Stimulated activated CD8-positive, alpha-beta memory T cell treated with anti-CD3 and anti-CD28 coated beads, Interleukin-7, amount 100 ng/mL, for 48 hours (primary cell): ENCODE measurements at places on chromosomes 2 and 18.

GRCh38 chr2:24272907-24273306, 87.4 kb downstream of the ITSN2 start:
- DNase-seq, result no peak

GRCh38 chr2:63790906-63791305, 50.8 kb upstream of the UGP2 start:
- DNase-seq, result no peak

GRCh38 chr2:144522897-144523595, 3.1 kb upstream of the ZEB2 start:
- DNase-seq, result no peak

DNA sequence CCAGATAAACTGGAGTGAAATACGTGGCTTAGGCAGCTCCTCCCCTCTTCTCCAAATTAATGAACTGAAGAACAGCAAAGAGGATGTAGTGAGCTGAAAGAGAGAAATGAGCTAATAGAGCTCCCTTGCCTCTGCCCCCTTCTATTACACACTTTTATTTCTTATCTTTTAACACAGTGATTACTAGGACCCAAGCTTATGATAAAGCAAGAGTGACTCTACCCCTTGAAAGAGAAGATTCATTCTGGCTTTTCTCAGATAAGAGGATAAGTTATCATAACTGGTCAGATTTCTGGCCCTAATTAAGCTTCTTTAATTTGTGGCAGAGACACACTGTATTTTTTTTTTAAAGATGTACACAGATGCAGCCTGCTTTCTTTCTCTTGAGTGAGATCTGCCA, 102.2 kb downstream of the MSTN start:
- DNase-seq, result no peak

GRCh38 chr2:195486520-195486919, 170.5 kb upstream of the SLC39A10 start:
- no peak for DNase-seq

GRCh38 chr2:1300284-1300683, 113.0 kb upstream of the TPO start:
- DNase-seq, result no peak

- no peak for DNase-seq
These were observed 1.2 kb downstream of the THAP4 start for GRCh38 chr2:241635756-241636155.

DNA sequence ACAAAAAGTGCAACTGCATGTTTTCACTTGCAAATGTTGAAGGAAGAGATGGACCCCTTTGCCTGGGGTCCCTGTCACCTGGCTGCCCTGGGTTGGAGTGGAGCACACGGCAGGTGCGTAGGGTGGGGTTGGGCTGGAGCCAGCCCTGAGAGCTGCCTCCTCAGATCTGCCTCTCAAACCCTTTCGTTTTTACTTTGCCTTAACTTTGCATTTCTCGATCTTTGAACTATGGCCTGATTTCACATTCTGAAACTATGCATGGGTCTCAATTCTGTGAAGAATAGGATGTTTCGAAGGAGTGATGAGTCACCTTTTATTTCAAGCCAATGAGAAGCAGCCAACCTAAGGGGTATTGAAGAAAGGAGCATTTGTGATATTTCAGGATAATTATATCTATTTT, 132.8 kb downstream of the ACOXL start:
- no peak for DNase-seq

- DNase-seq, result no peak
These were observed 66.3 kb downstream of the EMX1 start for GRCh38 chr2:72983500-72984161.

DNA sequence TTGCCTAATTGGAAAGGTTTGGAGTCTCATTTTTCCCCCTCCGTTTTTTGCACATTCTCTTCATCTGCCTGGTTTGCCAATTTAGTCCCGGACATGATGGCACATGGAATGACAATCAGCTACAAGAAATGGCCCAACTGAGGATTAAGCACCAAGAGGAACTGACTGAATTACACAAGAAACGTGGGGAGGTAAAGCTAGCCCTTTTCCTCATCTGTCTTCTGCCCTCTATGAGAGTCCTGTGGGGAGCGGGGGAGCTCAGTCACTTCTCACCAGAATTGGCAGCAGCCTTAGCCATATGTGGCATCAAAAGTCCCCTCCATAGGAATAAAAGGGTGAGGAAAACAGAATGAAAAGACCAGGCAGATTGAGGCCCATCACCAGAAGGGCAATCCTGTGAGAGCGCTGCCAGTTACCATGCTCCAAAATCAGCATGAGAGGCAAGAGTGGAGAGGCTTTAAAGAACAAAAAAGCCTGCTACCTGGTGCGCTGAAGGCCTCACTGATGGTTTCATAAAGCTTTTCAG, 11.6 kb downstream of the ATG16L1 start:
- DNase-seq, result no peak

- DNase-seq, result no peak
These were observed 756.8 kb upstream of the KLHL29 start for GRCh38 chr2:22628221-22628620.

GRCh38 chr2:74036450-74037195, 51.9 kb downstream of the TET3 start:
- DNase-seq, result no peak
